ENCODE measurements at places on chromosomes 11 and 22. TPM values are rescaled to one million over a fixed set of nuclear protein-coding genes. Genes with fewer than 3 reads are reported as not detected.

- no peak for DNase-seq
These were observed 33.7 kb upstream of the PRR5 start for GRCh38 chr22:44668190-44668885.

- DNase-seq = no peak
These were observed 194.1 kb downstream of the INSC start for GRCh38 chr11:15308840-15309239.

DNA sequence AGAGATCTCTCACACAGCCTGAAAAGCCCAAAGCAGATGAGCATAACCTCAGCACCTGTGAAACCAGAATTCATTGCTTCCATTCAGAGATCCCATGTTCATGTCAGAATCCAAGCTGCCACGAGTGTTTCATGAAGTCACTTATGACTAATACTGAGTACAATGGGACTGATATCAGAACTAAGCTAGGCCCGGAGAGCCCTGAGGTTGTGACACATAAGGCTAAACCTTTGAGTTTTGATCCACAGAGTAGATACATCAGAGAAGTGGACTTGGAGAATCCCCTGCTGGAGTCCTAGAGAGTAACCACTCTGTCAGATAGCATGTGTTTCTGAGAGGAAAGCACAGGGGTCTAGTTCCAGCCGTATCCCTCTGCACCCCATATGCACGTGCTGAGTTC lies 890 bp upstream of the GLYATL1 start:
- DNase-seq = no peak

- no peak for DNase-seq
These were observed 171.9 kb downstream of the SHANK2 start for GRCh38 chr11:71080239-71081097.

- DNase-seq = no peak
These were observed 26.1 kb downstream of the SNX19 start for GRCh38 chr11:130890039-130890745.

DNA sequence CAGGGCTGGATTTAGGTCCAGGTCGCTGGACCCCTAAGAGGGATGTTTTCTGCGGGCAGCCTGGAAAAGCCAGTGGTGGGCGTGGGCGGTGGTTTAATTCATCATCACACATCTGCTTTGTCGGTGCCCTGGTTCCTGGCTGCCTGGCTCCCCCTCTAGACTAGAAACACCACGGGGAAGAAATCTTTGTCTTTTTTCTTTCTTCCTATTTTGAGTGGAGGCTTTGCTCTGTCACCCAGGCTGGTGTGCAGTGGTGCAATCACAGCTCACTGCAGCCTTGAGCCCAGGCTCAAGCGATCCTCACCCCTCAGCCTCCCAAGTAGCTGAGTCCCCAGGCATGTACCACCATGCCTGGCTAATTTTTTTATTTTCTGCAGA lies 86.6 kb upstream of the LINC01488 start:
- DNase-seq = no peak

GRCh38 chr22:50490531-50491308 lies 4.1 kb downstream of the MIOX start:
- DNase-seq = no peak

DNA sequence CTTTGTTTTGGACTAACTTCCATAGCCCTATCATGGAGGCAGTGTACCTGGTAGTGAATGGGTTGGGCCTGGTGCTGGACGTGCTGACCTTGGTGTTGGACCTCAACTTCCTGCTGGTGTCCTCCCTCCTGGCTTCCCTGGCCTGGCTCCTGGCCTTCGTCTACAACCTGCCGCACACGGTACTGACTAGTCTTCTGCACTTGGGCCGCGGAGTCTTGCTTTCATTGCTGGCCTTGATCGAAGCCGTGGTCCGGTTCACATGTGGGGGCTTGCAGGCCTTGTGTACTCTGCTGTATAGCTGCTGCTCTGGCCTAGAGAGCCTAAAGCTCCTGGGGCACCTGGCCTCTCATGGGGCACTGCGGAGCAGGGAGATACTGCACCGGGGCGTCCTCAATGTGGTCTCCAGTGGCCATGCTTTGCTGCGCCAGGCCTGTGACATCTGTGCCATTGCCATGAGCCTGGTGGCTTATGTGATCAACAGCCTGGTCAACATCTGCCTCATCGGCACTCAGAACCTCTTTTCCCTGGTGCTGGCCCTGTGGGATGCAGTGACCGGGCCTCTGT lies 846 bp downstream of the RNF26 start:
- DNase-seq = no peak

- DNase-seq = no peak
These were observed 39.7 kb downstream of the USP35 start for GRCh38 chr11:78228467-78228866.

GRCh38 chr11:64729851-64730382 lies 6.9 kb upstream of the NRXN2 start:
- DNase-seq = no peak

- no peak for DNase-seq
These were observed 359.4 kb upstream of the CCDC90B start for GRCh38 chr11:83645561-83645960.

- DNase-seq = no peak
These were observed 186.5 kb downstream of the DYNC2H1 start for GRCh38 chr11:103295704-103296103.

DNA sequence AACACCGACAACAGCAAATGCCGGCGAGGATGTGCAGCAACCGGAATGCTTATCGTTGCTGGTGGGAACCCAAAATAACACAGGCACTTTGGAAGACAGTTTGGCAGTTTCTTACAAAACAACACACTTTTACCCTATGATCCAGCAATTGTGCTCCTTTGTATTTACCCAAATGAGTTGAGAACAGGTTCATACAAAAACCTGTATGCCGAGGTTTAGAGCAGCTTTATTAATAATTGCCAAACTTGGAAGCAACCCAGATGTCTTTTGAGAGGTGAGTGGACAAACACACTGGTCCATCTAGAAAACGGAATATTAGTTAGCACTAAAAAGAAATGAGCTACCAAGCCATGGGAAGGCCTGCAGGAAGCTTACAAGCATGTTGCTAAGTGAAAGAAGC lies 118.9 kb downstream of the CTTN start:
- DNase-seq = no peak

DNA sequence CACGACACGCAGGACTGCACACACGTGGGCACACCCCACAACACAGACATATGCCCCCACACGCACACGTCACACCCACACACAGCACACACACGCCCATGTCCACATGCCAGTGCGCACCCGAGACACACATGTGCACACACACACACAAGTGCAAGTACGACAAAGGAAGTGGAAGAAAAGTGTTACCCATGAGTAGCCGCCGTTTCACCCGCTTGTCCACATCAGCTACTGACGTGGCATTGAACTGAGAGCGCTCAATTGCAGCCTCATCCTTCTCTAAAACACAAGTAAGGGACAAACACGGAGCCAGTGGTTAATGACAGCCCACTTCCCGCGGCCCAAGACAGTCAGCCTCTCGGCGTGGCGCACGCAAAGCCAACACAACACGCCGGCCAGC lies 68.4 kb upstream of the TTLL12 start:
- no peak for DNase-seq

DNA sequence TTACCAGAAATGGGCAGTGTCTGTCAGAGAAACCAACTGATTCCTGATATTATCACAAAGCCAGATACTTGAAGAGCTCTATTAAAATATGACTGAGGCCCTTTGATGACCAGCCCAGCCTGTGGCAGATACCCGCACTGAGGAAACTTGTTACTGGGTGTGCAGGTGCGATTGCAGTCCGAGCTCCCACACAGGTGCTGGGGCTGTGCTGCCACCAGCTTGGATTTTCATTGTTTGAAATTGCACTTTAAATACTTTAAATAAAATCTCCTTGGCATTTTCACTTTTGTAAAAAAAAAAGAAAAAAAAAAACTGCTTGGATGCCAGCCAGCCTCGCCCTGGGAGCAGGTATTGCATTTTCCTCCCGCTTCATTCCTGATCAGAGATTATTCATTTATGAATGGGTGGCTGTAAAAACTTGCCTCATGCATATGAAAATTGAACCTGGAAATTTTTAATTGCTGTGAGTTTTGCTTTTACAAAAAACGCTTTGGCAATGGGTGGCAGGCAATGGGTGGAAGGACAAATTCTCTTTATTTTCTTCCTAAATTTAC lies 21.2 kb downstream of the EHF start:
- DNase-seq = no peak

DNA sequence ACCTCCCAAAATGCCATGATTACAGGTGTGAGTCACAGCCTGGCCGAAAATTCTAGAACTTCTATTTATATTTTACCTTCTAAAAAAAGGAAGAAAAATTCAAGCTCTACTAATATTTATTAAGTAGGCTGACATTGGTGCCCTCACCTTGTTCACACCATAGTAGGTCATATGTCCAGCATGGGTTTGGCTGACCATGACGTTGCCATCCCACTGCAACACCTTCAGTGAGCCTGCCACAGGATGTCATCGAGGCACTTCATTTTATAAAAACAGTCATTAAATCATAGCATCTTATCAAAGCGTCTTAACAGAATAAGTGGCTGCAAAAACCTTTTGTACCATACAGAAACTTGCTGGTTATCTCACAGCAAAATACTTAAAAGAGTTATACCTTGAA lies 58.3 kb downstream of the LRRC32 start:
- DNase-seq = no peak

- DNase-seq = no peak
These were observed 485.0 kb upstream of the KIRREL3 start for GRCh38 chr11:127485541-127485940.

DNA sequence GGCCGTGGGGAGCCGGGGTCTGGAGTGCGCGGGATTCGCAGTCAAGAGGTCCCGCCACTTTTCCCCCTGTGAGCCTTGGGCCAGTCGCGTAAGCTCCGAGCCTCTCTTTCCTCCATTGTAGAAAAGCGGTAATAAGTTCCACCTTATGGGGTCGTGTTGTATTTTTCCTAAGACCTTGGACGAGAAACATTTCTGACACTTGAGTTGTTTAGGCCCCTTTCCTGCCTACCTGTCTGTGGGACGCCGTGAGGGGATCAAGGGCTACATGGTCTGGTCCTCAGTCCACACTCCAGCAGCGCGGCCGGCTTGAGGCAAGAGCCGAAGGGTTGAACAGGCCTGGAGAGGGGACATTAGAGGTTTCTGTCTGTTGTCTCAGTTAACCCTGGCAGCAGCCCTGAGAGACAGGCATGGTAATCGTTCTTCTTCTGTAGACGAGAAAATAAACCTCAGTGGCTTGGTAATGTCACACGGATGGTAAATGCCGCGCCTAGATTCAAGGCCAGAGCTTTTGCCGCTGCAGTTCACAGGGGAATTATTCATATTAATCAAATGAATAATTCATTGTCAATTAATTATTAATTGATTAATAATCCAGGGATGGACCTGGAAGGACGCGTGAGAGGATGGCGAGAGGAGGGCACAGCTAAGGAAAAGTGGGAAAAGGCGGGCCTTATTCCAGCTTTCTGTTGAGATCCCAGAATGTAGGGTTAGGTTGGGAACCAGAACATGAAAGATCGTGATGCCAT lies 545 bp downstream of the FEN1 start:
- no peak for DNase-seq

GRCh38 chr11:34111722-34112270 lies 6.4 kb downstream of the NAT10 start:
- no peak for DNase-seq

- no peak for DNase-seq
These were observed 142.9 kb downstream of the CRYBB2 start for GRCh38 chr22:25362215-25362882.

- no peak for DNase-seq
These were observed 40.0 kb upstream of the PTH start for GRCh38 chr11:13535819-13536218.

- no peak for DNase-seq
These were observed 2373.1 kb upstream of the RAG2 start for GRCh38 chr11:38971141-38971540.

GRCh38 chr11:105000797-105001196 lies 22.2 kb downstream of the CASP5 start:
- DNase-seq = no peak

GRCh38 chr11:79059141-79059540 lies 381.7 kb downstream of the TENM4 start:
- no peak for DNase-seq

- no peak for DNase-seq
These were observed 75.6 kb upstream of the TEAD1 start for GRCh38 chr11:12598330-12599256.

GRCh38 chr11:119742263-119742861 lies 13.4 kb upstream of the NECTIN1 start:
- no peak for DNase-seq

GRCh38 chr22:22712666-22713365 lies 68.4 kb downstream of the GGTLC2 start:
- DNase-seq = no peak

DNA sequence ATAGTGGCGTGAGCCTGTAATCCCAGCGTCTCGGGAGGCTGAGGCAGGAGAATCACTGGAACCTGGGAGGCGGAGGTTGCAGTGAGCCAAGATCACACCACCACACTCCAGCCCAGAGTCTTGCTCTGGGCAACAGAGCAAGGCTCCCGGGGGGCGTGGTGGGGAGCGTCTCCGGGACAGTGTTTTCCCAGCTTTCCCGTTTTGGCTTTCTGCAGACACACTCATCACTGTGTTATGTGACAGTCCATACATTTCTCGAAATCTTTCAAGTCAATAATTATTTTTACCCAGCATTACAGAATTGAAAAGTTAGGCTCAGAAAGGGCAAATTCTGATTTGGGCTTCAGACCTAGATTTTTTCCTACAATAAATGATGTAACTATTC lies 31.7 kb downstream of the NEAT1 start:
- DNase-seq = no peak

GRCh38 chr11:66880496-66881450 lies 23.9 kb downstream of the LRFN4 start:
- DNase-seq = no peak

DNA sequence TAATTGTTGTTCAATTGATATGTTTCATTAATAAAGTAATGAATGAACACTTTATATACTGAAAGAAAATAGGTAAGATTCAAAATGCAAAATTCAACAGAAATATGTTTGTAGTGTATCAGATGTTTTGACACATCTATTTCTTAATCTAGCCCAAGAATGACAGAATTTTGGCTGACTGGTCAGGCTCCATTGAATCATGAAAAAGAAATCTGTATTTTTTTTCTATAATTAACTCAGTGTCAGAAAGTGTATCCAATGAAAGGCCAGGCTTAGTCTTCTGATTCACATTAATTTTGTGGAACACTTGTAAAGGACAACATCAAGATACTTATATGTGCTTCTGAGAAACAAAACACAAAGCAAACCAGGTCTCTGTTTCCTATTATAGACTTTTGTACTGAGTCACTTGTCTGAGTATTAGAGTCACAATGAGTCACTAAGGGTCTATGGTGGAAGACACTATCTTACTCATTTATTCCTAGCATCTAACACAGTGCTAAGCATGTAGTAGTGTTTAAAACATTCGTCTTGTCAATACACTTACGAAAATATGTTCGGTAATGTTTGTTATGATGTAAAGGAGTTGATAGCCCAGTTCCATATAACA lies 297.7 kb upstream of the CCDC90B start:
- no peak for DNase-seq

AQP11 gene
- 0.19 TPM for total RNA-seq

MOV10L1 gene
- total RNA-seq = not detected

ALX4 gene
- not detected for total RNA-seq

BRSK2 gene
- total RNA-seq = not detected

OR8D4 gene
- not detected for total RNA-seq

TSPAN32 gene
- total RNA-seq = not detected

LRRC56 gene
- 0.35 TPM for total RNA-seq

PKDREJ gene
- not detected for total RNA-seq

OR8H2 gene
- total RNA-seq = not detected

SLC22A9 gene
- total RNA-seq = not detected

SCT gene
- not detected for total RNA-seq

MUC6 gene
- not detected for total RNA-seq

PPARA gene
- total RNA-seq = 18.5 TPM

RTN3 gene
- total RNA-seq = 63.9 TPM

NNMT gene
- 19.7 TPM for total RNA-seq

OR10A3 gene
- not detected for total RNA-seq

IFTAP gene
- total RNA-seq = 22.3 TPM
